ENCODE measurements at places on chromosomes 2 and 18.

DNA sequence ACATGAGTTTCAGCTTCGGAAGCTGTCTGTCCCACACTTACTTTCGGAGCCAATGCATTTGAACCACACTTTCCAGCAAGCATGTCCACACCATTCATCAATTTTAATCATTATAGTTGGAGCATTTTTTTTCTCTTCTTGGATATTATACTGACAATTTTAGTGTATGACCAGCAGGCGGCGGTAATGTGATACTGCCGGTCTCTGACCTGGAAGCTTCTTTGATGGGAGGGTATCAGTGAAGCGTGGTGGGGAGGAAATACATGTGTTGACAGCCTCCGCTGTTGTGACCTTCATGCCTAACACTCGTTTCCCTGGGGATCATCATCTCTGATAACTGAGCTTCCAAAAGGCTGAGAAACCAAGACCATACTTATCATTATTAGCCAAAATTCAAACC lies 231.7 kb downstream of the GBX2 start:
- DNase-seq: peak; percentile 26

DNA sequence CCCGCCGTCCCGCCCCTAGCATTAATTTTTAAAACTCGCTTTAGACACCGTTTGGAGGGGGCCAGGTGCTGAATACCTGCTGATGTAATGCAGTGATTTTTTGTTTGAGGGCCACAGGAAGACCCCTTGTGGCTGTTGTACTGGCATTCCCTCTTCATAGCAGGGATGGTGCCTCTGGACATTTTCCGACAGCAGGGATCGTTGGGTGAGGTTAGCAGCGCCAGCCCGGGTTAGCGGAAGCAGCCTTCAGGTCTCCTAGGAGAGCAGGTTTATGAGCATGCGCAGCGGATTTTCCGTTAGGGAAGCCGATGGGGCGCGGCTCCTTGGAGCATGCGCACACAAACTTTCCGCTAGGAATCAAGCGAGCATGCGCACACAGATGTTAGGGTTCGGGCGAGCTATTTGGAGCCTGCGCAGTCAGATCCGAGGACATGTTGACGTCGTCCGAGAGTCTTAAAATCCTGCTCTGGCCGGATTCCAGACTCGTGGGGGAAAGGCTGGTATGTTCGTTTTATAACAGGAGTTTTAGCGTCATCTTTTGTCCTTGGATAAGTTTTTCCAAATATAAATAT lies 17.2 kb upstream of the C2orf74 start:
- peak; percentile 93 for DNase-seq

DNA sequence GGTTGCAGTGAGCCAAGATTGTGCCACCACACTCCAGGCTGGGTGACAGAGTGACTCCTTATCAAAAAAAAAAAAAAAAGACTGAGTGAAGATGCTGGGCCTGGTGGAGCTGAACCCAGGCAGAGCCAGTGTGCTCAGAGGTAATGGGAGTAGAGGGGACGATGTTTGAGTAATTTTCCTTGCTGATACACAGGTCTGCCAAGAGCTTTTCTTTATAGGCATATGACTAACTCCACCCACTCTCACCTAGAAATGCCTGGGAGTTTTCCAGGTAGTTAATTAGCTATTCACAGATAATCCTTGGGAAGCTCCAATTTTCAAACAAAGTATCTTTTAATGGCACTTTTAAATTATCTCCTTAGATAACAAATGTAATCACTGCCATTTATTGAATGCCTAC lies 33.4 kb upstream of the ACSL3 start:
- DNase-seq: no peak

- no peak for DNase-seq
These were observed 16.0 kb downstream of the EPG5 start for GRCh38 chr18:45951016-45951714.

DNA sequence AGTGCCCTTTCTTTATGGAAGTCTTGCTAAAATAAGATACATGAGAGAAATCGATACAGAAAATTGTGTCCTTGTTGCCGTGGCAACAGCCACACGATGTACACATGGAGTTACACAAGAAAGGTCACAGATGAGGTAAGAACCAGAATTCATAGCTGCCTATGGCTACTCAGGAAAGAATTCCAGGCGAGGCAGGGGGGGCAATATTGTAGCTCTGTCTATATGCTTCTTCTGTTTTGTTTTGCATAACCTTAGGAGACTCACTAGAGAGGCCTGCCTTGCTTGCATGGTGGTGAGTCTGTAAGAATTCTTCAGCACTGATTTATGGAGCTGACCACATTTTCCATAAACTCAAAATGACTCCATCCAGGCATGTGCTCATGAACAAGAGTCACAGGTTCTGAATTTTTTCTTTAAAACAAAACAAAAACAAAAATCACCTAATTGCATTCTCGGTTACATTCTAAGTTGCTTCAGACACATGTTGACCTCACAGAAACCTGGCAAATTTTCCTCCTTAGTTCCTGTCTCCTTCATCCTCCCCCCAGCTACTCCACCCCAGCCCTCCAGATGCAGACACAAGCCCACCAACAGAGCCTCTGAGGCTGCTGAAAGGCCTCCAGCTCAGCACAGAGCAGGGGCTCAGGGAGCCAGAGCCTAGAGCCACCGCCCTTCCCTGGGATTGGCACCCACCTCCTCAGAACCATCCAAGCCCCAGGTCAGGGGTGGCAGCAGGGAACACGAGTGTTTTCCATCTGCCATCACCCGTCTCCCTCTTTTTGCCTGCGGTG lies 183.5 kb downstream of the ANTXR1 start:
- DNase-seq: no peak

- DNase-seq: peak; percentile 97
These were observed 89.4 kb downstream of the DGKD start for GRCh38 chr2:233443511-233444183.

DNA sequence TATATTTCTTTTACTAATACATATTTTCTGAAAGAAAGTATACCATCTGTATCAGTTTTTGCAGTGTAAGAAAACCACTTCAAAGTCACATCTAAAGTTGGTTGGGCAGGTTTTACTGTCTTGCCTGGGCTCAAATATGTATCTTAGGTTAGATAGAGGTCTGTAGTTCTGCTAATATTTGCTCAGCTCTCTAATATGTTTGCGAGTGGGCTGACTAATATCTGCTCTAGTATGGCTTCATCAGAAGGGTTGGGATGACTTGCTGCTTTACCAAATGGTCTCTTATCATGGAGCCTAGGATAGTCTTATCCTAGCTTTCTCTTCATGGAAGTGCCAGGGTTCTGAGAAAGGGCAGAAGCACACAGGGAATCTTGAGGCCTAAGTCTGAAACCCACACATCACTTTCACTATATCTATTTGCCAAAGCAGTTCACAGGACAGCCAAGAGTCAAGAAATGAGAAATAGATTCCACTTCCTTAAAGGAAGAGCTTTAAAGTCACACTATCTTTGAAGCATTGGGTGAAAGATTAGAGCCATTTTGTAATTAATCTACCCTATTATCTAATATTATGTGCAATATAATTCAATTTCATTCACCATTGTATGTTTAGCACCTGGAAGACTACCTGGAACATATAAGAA lies 610.0 kb downstream of the KCNJ3 start:
- no peak for DNase-seq

DNA sequence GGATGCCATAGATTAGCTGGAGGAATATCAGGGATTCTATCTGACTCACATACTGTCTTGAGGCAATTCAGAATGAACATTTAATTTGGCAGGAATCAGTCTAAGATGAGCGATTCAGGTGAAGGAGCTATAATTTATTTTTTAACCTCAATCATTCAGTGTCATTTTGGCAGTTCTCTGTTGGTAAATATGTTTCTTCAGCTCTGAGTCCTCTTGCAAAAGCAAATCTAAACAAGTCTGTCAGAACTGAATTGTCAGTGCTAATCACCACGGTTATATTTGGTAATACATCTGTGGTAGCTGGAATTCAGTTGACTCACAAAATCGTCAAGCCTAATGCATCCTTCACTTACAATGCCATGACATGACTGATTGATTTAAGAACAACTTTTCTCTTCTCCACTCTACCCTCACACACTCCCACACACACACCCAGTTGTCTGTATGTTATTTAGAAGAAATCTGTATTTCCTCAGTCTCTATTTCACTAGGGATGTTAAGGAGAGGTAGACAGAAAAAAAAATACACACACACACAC lies 516.6 kb upstream of the NXPH2 start:
- no peak for DNase-seq

GRCh38 chr2:68943581-68944568 lies 8.8 kb downstream of the GKN2 start:
- peak; percentile 45 for DNase-seq

DNA sequence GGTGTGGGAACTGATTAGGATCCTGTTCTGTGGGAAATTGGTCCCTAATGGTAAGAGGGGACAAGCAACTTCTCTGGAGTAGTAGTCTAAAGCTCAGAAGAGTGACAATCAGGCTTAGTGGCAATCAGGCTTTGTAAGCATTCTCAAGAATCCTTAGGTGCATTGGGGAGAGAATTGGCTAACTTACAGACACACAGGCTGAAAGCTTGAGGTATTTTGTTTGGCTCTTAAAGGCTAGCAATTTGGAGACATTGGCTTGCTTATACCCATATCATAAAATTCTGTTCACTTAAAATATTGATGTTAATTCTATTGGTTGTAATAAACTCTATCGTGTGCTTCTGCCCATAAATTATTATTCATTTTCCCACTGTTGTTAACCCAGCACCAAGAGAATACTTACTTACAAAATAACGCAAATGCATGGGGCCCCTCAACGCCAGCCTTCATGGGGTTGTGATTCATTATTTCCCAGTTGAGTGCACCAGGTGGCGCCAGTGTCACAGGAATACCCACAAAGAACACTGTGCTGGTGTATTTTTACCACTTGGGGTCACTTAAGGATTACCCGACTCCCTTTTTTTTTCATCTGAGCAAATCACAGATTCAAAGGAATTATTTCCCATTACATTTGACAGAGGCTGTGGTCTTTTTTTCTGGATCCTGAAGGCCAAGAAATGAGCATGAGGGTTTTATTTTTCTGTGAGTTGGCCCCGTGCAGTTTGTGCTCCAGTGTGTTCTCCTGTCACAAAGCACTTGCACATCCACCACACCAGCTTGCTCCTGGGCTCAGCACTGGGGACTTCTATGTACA lies 45.5 kb downstream of the DDX1 start:
- DNase-seq: peak; percentile 58

- no peak for DNase-seq
These were observed 8.4 kb upstream of the CABYR start for GRCh38 chr18:24130494-24130893.

DNA sequence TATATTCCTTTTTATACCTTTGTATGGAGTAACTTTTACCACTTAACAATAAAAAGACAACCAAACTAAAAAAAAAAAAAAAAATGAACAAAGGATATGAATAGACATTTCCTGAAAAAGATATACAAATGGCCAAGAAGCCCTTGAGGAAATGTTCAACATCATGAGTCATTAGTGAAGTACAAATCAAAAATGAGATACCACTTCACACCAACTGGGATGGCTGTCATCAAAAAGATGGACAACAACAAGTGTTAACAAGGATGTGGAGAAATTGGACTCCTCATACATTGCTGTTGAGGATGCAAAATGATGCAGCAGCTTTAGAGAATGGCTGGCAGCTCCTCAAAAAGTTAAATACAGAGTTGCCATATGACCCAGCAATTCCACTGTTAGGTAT lies 22.6 kb upstream of the SCYGR2 start:
- no peak for DNase-seq

DNA sequence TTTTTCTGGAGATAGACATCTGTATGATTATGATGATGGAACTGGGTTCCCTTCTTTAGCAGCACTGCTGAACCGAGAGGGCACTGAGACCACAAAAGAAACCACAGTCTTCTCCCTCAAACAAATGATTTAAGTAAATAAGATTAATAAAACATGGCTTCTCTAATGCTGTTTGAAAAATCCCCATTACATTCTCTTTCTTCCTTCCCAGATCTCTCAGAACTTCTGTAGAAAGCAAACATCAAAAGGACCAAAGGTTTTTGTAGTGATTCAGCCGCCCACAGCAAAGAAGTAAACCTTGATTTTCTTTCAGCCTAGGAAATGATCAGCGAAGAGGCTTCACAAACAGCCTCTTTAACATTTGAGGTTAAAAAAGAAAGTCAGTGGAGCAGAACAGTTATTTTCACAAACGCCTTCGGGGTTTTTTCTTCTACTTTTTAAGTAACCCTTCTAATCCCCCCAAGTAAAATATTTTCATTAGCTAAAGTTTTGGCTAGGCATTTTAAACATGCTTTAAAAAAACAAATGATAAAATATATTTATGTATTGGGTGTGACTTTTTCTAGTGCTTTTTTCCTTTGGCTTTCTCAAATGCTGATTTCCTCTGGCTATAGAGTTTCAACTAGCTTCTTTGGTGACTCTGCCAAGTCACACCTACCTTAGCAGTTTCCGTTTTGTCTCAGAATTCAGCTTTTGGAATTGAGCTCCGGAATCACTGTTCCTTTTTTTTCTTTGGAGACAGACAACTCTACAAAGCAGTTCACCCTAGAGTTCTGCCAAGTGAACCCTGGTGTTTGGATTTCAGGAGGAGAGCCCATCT lies 89.6 kb downstream of the UPP2 start:
- DNase-seq: no peak

GRCh38 chr2:217755027-217755745 lies 247.6 kb downstream of the TNS1 start:
- no peak for DNase-seq

- no peak for DNase-seq
These were observed 109.3 kb upstream of the ATL2 start for GRCh38 chr2:38486213-38487026.

DNA sequence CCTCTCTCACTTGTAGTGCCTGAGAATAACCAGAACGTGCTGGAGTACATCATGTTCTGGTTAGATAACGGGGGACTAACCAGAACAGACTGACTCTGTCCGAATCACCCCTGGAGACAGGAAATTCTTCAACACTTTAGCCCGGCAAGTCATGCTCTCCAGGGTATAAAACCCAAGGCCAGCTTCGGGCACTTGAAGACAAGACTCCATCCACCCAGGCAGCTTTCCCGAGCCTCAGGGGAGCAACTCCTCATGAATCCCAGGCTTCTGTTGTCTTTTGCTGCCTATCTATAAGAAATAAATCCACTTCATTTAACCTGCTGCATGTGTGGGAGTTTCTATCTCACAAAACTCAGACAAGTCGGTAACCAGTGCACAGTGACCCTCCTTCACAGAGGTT lies 99.6 kb downstream of the KCNF1 start:
- DNase-seq: no peak

- no peak for DNase-seq
These were observed 1.2 kb upstream of the ITM2C start for GRCh38 chr2:230863442-230864121.

GRCh38 chr2:196278491-196278911 lies 107.1 kb upstream of the STK17B start:
- DNase-seq: no peak
